ENCODE measurements at places on chromosomes 3 and 15.
A peak's percentile ranks its signal among the peaks of the same experiment; 100 is the strongest.

GRCh38 chr3:19885468-19885867 is 48.5 kb downstream of the EFHB start:
- DNase-seq, result peak; percentile 39

- DNase-seq, result no peak
These were observed 363.6 kb downstream of the NLGN1 start for GRCh38 chr3:173761161-173761560.

DNA sequence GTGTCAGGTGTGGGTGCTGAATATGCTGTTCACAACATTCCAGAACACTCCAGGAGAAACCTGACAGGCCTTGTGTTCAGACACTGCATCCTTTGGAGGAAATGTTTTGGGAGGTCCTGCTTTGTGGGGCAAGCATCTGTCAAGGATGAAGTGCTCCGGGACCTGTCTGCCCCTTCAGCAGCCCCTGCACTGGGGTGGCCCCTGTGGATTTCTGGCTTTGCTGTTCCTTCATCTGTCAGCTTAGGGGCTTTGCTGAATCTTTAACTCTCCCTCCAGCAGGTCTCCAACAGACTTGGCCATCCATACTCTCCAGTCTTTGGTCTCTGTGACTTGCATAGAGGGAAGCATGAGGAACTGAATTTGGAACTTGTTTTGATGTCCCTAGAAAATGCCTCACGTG is 3.1 kb downstream of the PRR23E start:
- no peak for DNase-seq

- no peak for DNase-seq
These were observed 48.9 kb downstream of the SUMF1 start for GRCh38 chr3:4418156-4418555.

GRCh38 chr3:193488741-193489140 is 66.0 kb downstream of the ATP13A4 start:
- DNase-seq, result no peak

- DNase-seq, result no peak
These were observed 15.8 kb downstream of the SLC12A1 start for GRCh38 chr15:48221885-48222284.

- DNase-seq, result no peak
These were observed 8.8 kb downstream of the RFTN1 start for GRCh38 chr3:16504692-16505091.

DNA sequence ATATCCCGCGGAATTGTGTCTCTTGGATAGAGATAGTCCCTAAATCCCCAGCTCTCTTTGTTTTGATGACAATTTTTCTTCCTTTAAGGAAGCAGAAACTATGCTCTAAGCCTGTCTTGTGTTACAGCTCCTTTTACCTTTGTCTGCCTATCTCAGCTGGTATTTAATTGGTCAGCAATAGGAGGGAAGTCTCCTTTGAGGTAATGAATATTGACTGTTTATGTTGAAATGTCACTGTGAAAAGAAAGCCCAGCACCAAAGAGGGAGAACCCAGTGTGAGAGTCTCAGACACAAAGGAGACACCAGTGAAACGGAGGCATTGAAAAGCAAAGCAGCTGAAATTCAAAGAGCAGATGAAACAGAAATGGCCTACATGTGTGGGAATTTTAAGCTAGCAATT is 372.6 kb downstream of the NR2F2 start:
- DNase-seq, result no peak

DNA sequence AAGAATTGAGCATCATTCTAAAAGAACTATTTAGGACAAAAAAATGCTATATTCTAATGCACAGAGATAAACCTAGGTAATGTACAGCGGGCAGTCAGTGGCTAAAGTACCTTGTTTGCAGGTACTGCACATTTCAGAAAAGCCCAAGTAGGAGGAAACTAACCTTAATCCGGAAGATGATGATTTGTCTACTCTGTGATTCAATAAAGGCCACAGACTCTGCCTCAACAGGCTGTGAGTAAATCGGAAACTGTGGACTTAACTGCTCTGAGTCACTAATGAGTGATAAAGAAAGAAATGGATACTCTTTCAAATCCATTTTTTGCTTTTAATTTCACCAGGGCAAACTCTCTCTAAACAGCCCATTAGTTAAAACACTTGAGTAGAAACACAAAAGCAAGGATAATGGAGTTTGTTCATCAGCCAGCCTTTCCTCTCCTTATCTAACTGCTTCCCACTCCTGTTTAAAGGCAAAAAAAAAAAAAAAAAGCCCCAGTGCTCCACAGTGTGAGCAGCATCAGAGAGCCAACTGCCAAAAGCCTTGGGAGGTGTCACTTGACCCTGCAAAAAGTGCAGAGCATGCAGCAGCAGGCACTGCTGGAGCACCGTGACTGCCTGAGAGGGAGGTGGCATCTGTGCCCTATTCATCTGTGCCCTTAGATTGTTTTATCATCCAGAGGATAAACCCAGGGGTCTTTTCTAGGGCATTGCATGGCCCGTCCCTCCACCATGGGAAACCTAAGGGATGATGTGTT is 187.7 kb downstream of the SATB1 start:
- no peak for DNase-seq

- DNase-seq, result no peak
These were observed 10.5 kb upstream of the MUC4 start for GRCh38 chr3:195822131-195822696.

DNA sequence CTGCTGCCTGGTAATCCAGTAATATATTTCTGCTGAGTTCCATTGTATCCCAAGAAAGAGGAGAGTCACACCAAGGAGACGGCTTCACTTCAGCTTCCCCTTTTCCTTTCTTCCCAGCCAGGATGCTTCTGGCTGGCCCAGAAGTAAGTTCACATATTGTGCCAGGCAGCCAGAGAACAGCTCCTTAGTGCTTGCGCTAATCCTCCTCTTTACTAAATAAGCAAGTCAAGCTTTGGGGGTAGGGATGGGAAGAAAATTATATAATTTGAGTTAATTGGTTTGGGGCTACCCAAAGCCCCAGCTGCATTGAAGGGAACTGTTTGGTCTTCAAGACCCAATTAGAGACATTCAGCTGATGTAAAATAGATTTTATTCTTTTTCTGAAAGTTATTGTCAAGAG is 218.8 kb upstream of the HES1 start:
- DNase-seq, result no peak

DNA sequence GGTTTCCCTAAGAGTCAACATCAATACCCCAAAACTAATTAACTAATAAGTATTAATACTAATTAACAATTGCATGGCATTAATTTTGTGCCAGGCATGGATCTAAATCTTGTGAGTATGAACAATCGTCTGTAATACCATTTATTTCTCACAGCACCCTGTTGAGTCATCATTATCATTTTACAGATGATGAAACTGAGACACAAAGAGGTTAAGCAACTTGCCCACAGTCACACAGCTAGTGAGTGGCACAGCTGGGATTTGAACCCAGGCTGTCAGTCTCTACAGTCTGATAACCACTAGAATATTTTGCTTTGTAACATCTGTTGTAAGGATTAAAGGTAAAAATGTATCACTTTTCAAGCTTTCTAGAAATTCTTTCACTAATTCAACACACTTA is 423.4 kb upstream of the WNT5A start:
- DNase-seq, result no peak

- no peak for DNase-seq
These were observed 248.7 kb upstream of the IL12A start for GRCh38 chr3:159739969-159740368.

GRCh38 chr3:71152892-71153265 is 430.6 kb downstream of the FOXP1 start:
- no peak for DNase-seq

- DNase-seq, result no peak
These were observed 52.1 kb upstream of the IQSEC1 start for GRCh38 chr3:13125092-13126015.

DNA sequence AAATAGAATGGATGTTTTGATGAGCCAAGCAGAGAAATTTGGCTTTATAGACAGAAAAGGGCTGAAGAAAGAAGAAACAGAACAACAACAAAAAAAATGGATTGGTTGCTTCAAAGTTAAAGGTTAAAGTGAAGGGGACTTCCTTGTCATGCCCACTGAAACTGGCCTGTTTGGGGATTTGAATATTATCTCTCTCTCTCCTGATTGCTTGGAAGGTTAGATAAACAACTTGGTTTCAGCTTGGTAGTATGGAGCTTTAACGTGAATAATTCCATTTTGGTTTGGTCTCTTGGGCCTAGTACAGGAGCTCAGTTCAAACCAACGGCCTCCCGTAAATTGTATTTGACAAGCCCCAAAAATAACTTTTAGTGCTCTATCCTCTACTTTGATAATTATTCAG is 70.8 kb upstream of the MBNL1 start:
- no peak for DNase-seq

- no peak for DNase-seq
These were observed 17.9 kb upstream of the TMCC1 start for GRCh38 chr3:129911261-129911861.
